Amniotic stem cell (primary cell): ENCODE measurements at places on chromosomes 7 and 10.

- DNase-seq = no peak
Observed at GRCh38 chr7:1176891-1177373, 16.9 kb upstream of the ZFAND2A start.

DNA sequence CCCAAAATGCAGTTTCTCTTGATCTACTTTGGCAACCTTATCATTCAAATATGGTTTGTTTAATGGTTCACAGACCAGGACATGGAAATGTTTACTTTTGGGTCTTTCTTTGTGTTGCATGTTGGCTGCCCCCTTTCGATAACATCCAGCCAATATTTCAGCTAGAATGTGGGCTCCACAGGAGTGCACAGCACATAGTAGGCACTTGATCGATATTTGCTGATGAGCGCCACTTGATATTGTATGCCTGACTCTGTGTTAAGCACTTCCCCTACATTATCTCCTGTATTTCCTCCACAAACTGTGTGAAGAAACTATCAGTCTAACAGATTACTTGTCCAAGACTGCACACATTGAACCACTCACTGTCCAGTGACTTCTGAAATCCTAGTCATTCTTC lies 60.2 kb downstream of the SMURF1 start:
- DNase-seq = no peak

DNA sequence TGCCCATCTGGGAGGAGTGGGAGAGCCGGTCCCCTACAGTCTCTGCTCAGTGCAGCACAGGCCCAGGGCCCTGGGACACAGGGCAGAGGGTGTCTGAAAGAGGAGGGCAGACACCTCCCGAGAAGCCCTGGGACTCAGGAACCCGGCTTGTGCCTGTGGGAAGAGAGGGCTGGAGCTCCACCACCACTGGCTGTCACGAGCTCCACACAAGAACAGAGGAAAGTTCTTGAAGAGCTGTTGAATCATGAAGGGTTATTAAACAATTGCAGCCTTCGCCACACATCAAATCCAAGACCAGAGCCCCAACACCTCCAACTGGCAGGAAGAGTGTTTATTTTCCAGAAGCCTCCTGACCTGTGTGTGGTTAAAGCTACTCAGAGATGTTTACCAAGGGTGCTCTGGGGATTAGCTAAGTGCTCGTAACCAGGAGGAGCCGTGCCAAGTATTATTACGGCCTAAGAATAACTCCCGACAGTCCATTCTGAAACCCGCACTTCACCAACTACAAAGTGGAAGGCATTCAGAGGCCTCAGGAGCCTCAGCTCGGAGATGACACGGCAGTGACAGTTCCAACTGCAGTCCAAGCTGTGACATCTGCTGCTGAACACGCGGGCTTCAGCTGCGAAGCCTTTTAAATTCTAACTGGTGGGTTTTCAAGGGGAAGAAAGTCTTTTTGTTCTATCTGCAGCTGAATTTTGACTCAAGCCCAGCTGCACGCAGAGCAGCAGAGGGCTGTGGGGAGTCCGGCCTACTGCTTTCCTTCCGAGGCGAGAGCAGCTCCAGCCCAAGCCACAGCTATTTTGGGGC lies 75.1 kb downstream of the MAD1L1 start:
- no peak for DNase-seq

DNA sequence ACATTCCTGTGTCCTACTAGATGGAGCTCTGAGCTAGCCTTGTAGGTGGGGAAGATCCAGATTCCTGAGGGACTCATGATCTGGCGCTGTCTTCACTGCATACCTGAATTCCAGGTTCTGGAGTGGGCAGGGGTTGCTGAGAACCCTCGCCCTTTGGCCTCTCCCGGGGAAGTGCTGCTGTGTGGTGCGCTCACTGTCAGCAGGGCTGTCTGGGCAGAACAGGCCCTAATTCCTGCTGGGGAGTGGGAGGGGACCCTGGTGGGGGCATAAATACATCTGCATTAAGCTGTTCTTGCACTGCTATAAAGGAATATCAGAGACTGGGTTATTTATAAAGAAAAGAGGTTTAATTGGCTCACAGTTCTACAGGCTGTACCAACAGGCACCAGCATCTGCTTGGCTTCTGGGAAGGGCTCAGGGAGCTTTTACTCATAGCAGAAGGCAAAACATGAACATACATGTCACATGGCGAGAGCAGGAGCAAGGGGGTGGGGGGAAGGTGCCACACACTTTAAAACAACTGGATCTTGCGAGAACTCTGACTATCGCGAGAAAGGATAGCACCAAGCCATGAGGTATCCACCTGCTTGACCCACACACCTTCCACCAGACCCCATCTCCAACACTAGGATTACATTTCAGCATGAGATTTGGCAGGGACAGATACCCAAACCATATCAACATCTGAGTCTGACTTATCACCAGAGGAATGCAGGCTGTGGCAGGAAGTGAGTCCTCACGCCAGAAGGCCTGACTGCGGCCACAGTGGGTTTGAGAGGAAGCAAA lies 115.0 kb downstream of the ADCY1 start:
- peak; percentile 25 for DNase-seq

DNA sequence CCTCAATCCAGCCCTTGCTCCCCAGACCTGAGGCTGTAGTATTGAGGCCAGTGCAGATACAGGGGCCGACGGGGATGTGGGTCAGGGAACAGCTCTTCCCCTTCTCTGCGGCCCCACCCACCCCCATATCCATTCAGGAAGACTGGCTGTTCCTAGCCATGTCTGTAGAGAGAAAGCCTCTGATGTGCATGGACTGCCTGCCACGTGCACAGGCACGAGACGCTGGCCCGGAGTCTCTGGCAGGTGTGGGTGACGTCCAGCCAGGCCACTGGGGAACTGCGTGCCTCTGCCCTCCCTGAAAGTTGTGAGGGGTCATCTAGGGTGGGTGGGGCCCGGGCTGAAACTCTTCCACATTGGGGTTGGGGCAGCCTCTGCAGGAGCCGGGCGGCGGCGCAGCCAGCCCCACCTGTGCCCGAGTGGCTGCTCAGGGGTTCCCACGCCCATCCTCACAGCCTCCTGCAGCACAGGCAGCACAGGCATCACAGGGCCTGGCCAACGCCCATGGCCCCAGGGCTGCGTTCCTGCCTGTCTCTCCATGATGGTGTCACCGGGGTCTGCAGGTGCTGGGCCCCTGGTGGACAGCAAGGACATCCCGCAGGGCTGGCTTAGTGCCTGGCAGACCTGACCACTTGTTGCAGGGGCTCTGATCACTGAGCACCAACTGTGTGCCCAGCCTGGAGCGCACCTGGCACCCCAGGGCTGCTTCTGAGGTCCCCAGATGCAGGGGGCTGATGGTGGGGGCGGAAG lies 27.5 kb downstream of the MICALL2 start:
- DNase-seq = no peak

GRCh38 chr10:76721891-76722505 lies 915.6 kb downstream of the KCNMA1 start:
- DNase-seq = no peak

GRCh38 chr10:121772884-121773283 lies 154.9 kb downstream of the ATE1 start:
- no peak for DNase-seq

DNA sequence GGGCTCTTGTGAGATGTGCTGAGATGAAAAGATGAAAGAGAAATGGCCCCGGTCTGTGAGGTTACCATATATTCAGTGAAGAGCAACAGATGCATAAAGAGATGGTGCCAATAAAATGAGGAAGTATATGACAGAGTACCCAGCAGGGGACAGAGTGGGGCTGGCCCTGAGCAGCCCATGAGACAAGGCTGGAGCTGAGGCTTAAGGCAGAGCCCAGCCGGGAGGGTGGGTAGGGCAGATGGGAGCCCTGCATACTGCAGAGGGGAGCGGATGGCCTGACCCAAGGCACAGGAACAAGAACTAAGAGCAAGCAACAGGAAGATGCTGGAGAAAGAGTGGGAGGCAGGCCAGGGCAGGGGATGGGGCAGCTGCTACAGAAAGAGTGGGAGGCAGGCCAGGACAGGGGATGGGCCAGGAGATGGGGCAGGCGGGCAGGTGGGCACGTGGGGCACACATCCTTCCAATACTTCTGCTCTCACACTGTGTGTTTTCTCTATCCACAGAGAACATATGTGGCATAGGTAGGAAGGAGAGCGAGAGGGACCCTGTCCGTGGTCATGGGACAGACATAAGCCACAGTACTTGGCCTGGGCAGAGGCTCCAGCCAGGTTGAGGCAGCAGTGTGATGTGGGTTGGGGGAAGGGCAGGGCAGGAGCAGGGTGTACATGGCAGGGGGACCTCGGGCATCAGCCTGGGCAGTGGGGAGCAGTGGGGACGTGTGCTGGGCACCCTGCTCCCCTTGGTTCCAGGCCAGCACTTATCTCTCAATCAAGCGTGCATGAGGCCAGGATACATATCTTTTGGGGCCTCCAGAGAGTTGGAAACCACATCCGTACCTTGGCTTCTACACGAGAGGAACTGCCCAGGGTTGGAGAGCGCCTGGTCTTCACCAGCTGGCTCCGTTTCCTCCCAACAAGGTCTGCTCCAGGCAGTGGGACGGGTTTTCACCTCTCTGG lies 91.6 kb upstream of the IKZF1 start:
- DNase-seq = no peak

- DNase-seq = no peak
Observed at GRCh38 chr7:142379201-142379885, 121.5 kb upstream of the PRSS58 start.

- DNase-seq = no peak
Observed at GRCh38 chr7:55053651-55054571, 35.1 kb downstream of the EGFR start.

DNA sequence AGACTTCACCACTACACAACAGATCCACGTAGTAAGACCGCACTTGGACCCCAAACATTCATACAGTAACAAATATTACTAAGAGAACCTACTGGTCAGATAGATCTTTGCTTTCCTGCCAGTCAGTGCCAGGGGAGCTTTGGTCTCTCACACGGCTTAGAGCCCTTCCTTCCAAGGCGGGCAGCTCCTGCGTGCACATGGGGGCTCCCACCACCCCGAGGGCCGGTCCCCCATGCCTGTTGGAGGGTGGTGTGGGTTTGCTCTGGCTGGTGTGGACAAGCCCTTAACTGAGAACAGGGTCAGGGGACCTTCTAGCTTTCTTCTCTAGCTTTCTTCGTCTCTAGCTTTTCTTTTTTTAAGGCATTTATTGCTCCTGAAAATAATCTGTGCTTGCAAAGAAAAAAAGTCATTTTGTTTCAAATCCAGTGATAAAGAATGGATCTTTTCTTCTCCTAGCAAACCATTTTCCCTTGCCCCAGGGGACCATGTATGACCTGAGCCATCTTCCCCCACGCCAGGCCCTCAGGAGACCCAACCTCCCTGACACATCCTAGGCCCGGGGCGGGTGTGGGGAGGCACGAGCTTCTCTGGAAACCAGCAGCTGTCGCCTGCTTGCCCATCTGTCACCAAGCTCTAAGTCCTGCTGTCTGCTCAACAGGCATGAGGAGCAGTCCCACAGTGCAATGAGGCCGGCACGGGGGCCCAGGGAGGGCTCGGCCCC lies 591.1 kb downstream of the PTPRN2 start:
- DNase-seq = no peak

- DNase-seq = no peak
Observed at GRCh38 chr10:116899626-116900025, 50.3 kb downstream of the ENO4 start.

- DNase-seq = no peak
Observed at GRCh38 chr7:153835712-153836265, 216.4 kb upstream of the DPP6 start.

DNA sequence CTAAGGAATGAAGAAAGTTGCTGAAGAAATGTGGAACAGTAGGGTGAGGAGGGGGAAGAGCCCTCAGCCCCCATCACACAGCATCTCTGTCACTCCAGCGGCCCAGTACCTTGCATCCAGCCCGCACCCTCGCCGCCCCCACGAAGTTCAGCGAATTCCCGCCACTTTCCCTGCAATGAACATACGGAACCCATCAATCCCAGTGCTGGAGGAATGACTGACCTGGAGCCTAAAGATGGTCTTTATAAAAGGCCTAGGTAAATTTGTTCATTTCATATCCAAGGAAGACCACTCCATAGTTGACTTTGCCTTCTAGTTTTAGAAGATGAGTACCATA lies 779 bp upstream of the KIF5B start:
- no peak for DNase-seq

GRCh38 chr10:94214481-94214893 lies 148.3 kb downstream of the NOC3L start:
- DNase-seq = no peak

DNA sequence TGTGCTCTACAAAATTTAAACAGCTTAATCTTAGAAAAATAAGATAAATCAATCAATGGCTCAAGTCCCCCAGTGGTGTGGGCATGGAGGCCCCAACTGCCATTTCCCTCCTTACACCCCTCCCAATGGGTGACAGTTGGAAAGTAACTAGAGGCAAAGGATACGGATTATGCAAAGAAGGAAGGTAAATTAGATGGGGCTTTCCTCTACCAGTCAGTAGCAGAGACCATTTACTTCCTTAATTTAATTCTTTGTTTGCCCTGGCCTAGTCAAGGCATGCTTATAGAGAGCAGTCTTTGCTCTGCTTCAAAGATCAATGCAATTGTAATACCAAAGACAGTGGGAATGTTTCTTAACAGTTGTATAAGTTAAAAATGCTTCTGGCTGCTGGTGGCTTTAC lies 63.3 kb upstream of the PAPSS2 start:
- no peak for DNase-seq

DNA sequence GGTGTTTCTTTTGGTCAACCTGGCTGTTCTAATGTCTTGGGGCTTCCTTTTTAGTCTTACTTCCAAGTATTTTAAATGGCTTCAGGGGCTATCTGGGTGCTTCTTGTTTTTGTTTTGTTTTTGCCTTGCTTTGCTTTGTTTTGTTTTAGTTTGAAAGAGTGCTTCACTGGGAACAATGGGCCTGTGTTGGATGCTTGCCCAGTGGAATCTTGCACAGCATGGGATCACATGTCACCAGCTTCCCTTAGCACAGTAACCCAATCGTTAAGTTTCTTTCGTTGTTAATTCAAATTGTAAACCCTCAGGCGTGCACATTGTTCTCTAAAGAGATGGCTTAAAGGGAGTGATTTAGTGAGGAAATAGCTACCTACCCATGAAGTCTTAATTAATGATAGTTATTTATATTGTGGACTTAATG lies 8.9 kb downstream of the COL17A1 start:
- no peak for DNase-seq
